HS-27A (cell line): ENCODE measurements at places on chromosomes 5 and 9.

DNA sequence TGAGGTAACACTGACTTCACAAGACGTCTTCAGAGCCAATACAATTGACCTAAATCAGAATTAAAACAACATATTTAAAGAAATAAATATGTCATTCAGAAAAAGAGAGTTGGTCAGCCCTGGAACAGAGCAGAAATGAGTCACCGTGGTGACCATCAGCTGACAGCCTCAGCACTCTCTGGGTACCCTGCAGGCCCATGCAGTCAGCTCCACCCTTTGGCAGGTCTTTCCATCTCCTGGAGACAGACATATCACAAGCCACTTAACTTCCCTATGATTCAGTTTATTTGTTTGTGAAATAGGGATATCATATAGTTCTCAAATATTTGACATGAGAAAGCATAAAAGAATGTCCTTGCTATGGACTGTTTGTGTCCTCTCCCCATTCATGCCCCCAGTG lies 151.6 kb upstream of the MEF2C start:
- DNase-seq, result peak; percentile 11

- DNase-seq, result no peak
Measured at GRCh38 chr9:86187121-86187520, 72.3 kb downstream of the C9orf153 start.

DNA sequence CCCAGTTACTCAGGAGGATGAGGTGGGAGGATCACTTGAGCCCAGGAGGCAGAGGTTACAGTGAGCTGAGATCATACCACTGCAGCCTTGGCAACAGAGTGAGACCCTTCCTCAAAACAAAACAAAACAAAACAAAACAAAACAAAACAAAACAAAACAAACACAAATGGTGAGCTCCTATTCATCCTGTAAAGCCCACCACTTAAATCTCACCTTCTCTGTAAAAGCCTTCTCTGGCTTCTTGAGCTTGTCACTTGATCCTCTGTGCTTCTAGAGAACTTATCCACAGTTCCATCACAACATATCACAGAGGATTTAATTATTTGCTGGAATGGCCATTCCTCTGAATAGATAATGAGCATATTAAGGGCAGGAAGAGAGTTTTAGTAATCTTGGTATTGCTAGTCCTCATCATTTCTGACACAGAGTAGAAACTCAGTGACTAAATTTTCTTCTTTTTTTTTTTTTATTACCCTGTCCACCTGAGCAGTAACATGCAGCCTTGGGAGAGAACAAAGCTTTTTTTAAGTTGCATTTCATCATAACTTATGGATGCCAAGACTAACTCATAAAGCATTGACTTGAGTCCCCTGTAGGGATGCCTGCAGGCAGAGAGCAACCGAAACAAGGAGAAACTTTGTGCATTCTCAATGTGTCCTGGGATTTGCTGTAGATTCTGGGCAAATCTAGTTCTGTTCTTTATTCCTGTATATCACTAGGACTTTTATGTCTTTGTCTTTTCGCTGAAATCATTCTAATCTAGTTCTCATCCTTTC lies 13.0 kb upstream of the HSPA9 start:
- no peak for DNase-seq

- no peak for DNase-seq
Measured at GRCh38 chr5:79576606-79577289, 35.5 kb upstream of the TENT2 start.

DNA sequence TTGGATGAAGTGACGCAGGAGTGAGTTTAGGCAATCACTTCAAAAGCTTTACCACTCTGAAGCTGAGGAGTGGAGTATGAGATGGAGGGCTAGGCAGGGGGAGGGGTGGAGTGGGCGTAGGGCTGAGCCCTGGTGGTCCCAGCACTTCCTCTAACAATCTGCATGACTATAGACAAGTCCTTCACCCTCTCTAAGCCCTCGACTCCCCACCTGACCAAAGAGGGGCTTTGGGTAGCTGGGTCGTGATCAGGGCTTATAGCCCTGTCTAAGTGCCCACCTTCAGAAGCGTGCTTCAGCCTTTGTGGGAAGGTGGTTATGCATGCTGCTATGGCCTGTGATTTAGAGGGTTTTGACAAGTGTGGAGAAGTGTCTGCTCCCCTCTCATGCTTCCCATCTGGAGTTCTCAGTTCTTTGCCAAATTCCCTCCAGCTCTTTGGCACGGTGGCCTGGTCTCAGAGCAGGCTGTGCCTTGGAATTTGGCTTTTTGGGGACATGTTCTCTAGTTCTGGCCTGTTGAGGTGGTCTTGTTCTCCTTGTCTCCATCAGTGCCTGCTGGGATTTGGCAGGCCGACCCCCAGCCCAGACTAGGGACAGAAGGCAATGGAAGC lies 53.0 kb downstream of the ACTBL2 start:
- no peak for DNase-seq

DNA sequence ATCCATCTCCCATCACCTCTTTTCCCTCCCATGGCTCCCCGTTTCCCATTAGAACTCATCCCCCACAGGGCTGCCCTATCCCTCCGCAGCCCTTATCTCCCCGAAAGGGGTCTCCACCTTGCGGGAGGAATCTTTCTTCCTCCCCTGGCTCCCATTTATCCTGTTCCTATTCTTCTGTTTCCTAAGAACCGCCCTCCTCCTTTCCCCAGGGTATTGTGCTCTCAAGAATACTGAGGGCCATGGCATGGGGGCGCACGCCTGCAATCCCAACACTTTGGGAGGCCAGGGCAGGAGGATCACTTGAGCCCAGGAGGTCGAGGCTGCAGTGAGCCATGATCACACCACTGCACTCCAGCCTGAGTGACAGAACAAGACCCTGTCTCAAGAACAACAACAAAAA lies 665 bp downstream of the CD72 start:
- no peak for DNase-seq

DNA sequence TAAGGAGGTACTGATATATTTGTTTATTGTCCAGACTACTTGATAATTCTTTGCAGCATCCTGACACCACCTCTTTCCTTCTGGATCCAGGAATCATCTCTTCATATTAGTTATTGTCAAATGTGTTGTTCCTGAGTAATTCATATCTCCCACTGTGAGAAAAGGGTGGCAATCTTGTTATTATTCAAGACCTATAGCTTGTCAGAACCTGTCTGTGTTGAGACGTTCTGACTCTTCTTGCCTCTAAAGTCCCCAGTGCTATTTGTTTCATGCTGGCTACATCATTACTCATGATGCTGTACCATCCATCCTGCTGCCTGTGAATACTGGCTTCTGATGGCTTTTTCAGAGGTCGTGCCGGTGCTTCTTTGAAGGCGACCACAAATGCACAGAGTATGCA lies 68.7 kb upstream of the TAF11L2 start:
- DNase-seq, result no peak

DNA sequence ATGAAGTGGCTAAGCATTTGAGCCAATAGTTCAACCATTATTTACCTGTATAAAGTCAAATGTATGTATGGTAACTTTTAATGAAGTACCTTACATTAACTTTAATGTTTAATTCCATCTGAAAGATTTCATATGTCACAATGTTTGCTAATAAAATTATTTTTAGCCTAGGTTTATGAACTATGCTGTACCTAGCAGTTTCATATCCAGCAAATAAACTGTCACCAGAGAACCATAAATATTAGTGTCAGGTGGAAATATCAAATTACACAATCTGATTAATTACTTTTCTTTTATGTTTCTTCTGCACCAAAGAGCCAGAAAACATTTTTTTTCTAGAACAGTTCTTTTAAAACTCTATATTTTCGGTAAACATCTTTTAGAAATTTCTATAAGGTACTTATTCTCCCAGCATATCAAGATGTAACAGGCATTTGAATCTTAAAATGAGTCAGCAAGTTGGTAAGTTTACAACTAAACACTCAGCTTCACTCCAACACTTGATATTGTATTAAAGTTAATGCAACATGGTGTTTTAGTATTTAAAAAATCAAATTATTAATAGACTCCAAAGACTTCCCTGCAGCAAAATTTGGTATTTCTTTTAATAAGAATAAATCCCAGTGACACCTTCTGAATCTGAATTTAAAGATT lies 8.5 kb upstream of the CCDC192 start:
- DNase-seq, result no peak

- DNase-seq, result no peak
Measured at GRCh38 chr9:128495804-128496417, 8.6 kb upstream of the GLE1 start.

DNA sequence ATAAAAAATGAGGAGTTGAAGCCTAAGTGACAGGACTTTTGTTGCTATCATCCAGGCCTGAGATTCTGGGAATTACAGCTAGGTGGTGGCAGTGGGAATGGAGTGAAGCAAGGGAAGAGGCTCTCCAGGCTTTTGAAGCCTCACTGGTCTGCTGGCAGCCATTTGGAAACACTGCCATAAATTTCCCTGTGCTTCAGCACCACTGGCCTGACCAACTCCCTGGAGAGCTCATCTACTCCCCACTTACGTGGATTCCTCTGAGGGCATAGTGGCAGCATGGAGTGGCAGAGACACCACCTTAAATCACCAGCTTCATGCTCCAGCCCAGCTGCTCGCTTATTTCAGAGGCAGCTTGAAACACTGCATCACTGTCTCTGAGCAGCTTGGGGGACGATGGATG lies 518.2 kb downstream of the TLR4 start:
- no peak for DNase-seq

DNA sequence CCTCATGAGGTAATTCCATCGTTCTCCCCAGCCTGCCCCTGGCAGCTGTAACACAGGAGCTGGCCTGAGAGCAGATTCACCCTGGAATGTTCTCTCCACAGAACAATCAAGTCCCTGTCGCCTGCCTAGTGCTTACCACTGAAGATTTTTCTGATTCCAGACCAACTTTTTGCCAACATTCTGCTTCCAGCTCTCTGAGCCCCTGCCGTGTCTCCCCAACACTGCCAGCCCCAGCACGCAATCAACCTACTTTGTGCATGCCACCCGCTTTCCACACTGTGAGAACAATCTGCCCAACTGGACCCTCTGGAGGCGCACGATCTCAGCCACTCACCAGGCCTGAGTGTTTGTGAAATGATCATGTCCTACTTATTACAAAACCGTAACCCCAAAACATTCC lies 62.6 kb downstream of the PSMB7 start:
- no peak for DNase-seq

GRCh38 chr5:77641963-77642737 lies 3.6 kb upstream of the OTP start:
- no peak for DNase-seq

GRCh38 chr5:54040018-54040417 lies 270.4 kb downstream of the ARL15 start:
- DNase-seq, result no peak

GRCh38 chr5:60023255-60023654 lies 129.7 kb upstream of the PDE4D start:
- DNase-seq, result peak; percentile 47

DNA sequence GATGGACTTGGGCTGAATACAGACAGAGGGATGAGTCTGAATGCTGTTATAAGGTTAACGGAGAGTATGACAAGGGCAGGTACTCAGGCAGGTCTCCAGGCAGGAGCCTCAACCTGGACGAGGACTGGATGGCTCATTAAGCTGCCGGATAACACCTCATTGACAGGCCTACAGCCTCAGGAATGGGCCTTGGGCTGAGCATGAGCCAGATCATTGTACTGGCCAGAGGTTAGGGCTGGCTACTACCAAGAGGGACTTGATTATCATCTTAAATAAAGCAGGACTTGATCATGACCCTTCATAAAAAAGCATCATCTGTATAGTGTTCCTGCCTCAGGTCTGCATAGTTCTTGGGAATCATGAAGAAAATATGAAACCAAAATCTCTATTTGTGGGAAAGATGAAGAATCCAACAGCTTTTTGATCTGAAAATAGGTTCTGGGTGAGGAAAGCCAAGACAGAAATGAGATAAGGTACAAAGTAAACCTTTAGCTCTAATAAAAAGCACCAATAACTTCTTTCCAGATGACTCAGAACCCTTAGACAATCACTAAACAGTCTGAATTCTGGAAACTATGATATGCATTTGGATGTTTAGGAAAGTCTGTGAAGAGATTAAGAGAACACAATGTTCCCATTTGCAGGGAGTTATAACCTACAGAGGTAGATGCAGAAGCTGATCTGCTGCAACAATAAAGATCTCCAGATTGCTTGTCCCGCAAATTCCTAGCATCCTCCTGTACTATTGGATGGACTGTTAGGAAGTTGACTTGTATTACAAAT lies 343.1 kb downstream of the CTNND2 start:
- no peak for DNase-seq

- DNase-seq, result no peak
Measured at GRCh38 chr9:89037346-89037745, 46.1 kb downstream of the S1PR3 start.

- no peak for DNase-seq
Measured at GRCh38 chr5:140010798-140011197, 32.3 kb downstream of the NRG2 start.

GRCh38 chr5:154384480-154385235 lies 61.1 kb upstream of the SAP30L start:
- no peak for DNase-seq

- no peak for DNase-seq
Measured at GRCh38 chr9:4424891-4425290, 65.4 kb upstream of the SLC1A1 start.

GRCh38 chr9:85514256-85514655 lies 227.5 kb downstream of the AGTPBP1 start:
- DNase-seq, result no peak

DNA sequence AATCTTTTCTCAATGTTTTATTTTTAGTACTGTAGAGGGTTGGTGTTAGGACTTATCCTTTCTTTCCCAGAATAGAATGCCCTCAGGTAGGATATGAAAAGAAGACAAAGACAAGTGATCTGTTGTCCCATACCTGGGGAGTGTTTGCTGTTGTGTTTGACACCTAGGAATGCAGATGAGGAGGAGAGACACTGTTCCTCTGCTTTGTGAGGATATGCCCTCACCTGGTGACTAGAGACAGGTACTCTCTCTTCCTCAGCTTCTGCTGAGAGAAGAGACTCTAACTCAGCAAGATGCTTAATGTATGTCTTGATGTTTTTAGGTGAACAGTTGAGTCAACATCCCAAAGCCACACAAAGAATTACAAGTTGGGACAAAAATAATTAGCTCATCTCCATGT lies 468.4 kb downstream of the PRR16 start:
- no peak for DNase-seq

DNA sequence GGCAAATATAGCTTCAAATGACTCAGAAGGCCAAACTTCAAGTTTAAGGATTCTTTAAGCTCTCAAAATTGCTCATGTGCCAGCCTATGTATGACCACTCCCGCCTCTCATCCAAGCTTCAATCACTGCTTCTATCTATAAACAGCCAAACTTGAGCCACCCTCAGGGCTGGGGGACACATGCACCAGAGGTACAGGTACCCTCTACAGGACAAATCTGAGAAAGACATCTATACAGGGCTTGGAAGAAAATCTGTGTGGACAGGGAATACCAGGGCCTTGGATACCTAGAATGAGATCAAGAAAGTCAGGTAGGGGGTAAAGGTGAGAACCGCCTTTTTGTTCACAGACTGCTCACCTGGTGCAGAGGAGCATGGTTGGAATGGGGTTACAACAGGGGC lies 217.9 kb downstream of the ATPSCKMT start:
- no peak for DNase-seq

DNA sequence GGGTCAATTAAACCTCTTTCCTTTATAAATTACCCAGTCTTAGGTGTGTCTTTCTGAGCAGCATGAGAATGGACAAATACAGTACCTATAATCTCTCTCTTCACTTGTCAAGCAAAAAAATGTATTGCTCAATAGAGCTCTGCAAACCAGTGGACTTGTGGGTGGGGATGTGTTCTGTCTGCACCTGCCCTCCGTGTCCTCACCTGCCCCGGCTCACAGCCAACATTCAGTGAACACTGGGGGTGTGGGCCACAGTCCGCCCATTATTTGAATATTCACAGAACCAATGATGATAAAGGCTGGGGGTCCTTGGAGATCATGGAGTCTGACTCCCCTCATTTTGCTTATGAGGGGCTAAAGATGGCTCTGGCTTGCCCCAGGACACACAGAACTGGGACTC lies 36.9 kb upstream of the MED27 start:
- no peak for DNase-seq
